CD4-positive, alpha-beta T cell treated with Interleukin-17A for 1 hour (primary cell): ENCODE measurements at places on chromosomes 2 and 18.

DNA sequence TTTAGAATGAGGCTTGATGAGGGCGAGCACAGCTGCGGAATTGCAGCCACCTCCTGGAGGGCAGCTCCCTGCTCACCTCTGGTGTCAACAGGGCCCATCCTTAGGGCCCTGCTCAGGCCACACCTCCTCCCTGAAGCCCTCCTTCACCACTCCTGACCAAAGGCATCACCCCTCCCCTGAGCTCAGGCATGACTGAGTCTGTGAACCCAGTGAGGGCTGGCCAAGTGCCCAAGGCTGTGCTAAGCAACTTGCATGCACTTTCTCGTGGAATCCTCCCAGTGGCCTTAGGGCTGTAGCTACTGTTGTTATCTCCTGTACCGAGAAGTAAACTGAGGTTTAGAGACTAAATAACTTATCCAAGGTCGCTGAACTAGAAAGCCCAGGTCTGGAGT lies 101.7 kb downstream of the KLHL29 start:
- DNase-seq: no peak

DNA sequence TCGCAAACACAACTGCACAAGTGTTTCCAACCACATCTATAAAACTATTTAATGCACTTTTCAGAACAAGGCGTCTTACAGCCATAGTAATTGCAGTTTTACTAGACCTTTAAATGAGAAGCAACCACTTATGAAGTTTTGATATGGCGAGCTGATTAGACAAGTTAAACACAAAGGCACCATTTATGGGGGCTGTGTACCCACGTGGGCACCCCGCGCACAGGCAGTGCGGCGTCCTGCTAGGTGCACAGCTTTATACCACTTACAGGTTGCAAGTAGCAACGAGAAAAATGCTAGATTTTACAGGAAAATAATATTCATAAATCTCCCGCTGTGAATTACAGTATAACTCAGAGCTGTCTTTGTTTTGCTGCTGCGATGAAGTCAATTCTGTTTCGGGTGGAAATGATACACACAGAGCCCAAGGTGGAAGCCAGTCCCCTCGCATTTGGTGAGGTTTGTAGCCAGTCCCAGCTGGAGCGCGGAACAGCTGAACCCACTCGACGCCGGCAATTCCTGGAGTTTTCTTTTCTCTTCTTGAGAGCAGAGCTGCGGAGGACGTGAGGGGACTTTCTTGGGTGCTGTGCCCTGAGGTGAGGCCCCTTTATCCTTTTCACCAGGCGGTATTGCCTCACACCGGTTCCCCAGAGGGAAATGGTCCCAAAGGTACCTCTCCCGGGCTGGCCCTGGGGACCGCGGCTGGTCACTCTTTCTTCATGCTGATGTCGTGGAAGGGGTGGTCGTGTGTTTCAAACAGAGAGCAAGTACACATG lies 76.7 kb downstream of the PTGR3 start:
- no peak for DNase-seq

- DNase-seq: no peak
These were observed 75.9 kb downstream of the RAD51AP2 start for GRCh38 chr2:17442334-17442733.

GRCh38 chr2:121603185-121603584 lies 46.1 kb downstream of the CLASP1 start:
- DNase-seq: no peak

- DNase-seq: no peak
These were observed at the start of gene LAMA3 for GRCh38 chr18:23689031-23689615. LAMA3 (plus strand) TSS chr18:23689453; CDS start chr18:23689684, 231 bp downstream.
